Renal cortical epithelial cell (primary cell): ENCODE measurements at places on chromosomes 2 and 18. TPM values are rescaled to one million over a fixed set of nuclear protein-coding genes. Genes with fewer than 3 reads are reported as not detected.
A peak's percentile ranks its signal among the peaks of the same experiment; 100 is the strongest.

Gene CD207
- not detected in 2 replicates for total RNA-seq

Gene GPR35
- 1.6 TPM in 1 of 2 replicates, not detected in the other for total RNA-seq

Gene SH2D6
- total RNA-seq = 0.40 TPM in 1 of 2 replicates, not detected in the other

Gene STPG4
- 0.20 and 0.52 TPM in 2 replicates for total RNA-seq

DNA sequence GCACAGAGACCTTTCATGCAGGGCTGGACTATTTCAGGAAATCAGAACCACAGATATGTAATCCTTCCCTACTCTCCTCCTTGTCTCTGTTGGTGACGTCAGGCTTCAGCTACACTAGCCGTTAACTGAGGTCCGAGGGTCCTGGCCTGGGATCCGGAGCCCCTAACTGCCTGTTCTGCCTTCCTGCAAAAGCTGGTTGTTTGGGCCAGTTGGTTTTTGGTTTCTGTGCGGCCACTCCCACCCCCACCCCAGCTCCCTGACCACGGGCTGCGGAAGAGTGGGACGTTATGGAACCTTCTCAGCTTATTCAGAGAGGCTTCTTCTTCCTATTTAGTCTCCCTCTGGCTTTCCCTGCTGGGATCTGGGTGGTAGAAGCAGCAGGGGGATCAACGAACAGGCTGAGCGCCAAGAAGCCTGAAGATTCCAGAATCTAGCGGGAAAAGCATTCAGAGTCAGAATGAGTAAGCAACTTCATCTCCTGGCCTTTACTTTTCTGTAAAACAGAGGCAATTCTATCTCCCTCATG lies 49.3 kb upstream of the ROCK2 start:
- DNase-seq = no peak

- DNase-seq = peak; percentile 41
Measured at GRCh38 chr2:11744631-11745394, 1.6 kb upstream of the LPIN1 start.

DNA sequence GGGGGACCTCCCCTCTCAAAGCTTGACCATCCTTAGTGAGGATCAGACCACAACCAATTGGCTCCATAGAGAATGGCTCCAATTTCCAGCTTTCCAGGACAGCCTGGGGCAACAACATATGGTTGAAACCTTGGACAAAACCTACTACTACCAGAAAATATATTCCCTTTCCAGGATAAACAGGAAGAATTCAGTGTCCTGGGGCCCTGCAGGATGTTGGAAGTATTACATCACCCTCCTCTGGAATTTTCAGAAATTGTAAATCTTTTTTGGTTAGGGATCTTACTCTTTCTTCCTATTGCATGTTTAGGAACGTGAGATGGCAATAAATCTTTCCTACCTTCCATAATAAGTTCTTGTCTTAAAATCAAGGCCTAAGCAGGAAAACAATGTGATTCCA lies 158.9 kb upstream of the MEIS1 start:
- no peak for DNase-seq

DNA sequence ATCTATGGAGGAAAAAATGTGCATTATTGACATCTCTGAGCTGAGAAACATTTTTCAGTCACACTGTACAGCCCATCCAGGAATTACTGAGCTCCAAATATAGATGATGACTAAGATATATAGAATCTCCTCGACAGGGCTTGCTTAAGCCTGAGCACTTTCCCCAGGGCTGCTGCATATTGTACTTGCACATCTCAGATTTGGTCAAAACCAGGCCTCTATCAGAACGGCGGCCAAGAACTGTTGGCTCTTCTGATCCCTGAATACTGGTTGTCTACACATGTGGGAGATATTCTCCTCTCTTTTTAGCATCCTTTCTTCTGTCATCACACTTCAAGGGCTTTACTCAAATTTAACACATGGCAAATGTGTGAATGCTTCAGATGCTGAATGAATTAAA lies 201.5 kb upstream of the SLC35G4 start:
- no peak for DNase-seq

DNA sequence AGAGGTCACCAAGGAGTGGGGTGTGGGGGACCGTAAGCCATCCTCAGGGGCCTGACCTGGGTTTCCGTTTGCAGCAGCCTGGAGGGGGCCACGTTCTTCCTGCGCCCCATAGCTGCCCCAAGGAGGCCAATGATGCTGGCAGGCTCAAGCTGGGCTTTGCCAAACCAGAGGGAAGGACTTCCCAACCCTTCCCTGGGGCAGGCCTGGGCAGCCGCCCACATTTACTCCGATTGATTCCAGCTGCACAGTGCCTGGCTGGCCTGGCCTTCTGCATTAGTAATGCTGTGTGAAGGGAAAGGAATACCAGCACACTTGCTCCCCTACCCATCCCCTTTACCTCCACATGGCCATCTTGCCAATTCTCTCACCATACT lies 360.6 kb upstream of the SLC14A2 start:
- DNase-seq = no peak

DNA sequence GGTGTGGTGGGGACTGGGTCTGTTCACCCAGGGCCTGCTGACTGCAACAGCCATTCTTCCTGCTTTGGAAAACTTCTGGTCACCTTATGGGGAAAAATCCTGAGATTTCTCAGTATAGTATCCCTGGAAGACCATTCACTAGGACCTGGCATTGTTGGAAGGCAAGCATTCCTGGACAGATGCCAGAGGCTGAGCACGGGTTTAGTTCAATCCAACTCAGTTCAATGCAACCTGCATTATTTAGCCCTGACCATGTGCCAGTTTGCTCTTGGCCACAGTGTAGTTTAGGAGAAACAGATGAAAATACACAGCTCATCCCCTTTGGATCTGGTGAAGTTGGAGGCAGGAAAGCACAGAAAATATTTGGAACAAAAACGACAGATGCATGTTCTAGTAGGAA lies 95.9 kb downstream of the LPIN1 start:
- peak; percentile 55 for DNase-seq

- DNase-seq = no peak
Measured at GRCh38 chr18:2656981-2657512, 1.5 kb downstream of the SMCHD1 start.
